T follicular helper cell (primary cell): ENCODE measurements at places on chromosomes 7 and 10.

DNA sequence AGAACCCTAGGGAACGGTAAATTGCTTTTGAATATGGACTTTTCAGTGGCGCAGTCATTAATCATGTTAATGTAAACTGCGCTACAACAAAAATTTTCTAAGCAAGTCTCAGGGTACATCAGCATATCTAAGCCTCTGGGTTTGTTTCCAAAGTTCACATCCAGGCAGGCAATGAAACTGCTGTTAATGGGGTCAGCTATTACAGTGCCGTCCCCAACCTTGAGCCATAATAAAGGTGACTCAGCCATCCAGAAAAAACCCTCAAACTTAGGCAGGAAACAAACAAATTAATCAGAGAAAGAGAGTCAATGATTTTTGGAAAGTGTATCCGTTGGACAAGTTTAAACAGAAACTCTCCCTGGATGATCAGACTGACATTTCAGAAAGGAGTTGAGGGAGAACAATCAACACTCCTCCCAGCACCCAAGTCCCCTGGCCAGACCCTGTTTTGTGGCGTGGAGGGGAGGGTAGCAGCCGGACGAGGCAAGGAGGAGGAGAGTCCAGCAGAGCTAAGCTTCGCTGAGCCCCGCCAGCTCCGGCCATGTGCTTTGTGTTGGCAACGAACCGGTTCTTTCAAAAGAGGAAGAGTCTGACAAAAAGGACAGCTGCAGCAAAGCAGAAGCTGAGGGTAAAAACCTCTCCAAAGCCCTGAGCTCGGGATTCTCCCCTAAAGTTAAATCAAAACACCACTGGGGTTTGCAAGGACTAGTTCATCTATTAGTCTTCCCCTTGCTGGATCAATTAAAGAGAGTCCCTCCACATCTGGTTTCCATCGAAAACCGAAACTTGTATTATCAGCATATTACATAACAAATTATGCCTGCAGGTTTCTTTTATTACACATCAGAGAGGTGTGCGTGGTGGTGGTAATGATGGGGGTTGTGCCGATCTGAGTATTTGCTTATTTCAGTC, 3.6 kb downstream of the FAM53B start:
- DNase-seq = no peak

DNA sequence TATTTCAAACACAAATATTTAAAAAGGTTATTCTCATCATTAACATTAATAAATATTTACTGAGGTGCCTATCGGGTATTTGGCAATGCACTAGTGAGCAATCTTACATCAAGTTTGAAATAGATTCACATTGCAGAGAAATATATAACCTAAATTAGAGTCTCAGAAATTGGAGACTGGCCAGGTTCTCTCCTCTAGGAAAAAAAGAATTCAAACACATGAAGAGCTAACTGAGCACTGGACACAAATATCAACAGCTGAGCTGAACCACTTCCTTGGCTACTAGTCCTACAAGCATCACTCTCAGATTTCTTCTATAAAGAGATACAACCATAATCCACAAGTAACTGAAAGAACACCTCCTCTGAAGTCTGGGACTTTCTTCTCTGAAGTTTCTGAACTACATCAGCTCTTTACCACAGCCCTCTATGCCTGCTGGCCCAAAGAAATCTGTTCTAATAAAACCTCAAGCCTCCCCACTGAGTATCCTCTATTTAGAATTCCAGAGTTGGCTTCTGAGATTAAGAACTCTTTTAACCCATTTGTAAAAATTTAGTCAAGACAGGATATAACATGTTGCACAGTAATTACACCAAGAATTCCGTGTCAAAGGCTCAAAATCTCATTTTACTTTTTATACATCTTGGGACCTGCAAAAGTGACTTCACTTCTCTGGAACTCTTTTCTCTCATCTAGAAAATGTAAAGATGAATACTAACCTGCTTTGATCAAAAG, 45.2 kb downstream of the MTERF1 start:
- DNase-seq = no peak

- DNase-seq = no peak
Observed at GRCh38 chr10:32104622-32105509, 48.6 kb upstream of the KIF5B start.

DNA sequence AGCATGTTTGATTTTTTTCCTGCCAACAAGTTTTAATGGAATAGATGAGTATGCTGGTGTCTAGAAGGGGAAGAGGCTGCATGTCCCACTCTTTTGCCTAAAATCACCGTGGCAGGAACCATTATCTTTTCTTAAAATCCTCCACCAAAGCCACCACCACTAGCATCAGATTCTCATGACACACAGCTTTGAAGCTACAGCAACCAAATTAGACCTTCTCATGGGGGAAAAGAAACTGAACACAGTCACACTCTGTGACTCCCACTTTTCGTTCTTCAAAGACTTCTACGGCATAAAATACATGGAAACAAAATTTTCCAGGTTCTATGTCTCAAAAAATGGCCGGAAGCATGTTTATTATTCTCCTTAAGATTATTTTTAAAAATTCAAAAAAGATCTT, 81.8 kb downstream of the SGMS1 start:
- DNase-seq = no peak

- no peak for DNase-seq
Observed at GRCh38 chr10:30784897-30785605, 155.5 kb upstream of the LYZL2 start.

DNA sequence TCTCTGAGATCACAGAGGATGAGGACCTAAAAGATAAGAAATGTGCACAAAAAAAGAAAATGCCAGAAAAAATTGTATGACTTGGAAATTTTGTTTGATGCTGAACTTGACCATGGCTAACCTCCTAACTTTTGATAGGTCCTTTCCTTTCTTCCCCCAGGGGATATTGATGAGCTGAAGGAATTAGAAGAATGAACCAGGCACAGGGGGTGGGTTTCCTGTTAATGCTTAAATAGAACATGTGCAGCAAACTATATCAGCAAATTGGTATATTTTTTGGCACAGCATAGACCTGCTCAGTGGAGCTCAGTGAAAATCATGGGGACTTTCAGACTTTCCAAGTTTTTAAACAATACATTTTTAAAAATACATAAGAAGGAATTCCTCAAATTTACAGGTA, 300.7 kb downstream of the HDAC9 start:
- no peak for DNase-seq

DNA sequence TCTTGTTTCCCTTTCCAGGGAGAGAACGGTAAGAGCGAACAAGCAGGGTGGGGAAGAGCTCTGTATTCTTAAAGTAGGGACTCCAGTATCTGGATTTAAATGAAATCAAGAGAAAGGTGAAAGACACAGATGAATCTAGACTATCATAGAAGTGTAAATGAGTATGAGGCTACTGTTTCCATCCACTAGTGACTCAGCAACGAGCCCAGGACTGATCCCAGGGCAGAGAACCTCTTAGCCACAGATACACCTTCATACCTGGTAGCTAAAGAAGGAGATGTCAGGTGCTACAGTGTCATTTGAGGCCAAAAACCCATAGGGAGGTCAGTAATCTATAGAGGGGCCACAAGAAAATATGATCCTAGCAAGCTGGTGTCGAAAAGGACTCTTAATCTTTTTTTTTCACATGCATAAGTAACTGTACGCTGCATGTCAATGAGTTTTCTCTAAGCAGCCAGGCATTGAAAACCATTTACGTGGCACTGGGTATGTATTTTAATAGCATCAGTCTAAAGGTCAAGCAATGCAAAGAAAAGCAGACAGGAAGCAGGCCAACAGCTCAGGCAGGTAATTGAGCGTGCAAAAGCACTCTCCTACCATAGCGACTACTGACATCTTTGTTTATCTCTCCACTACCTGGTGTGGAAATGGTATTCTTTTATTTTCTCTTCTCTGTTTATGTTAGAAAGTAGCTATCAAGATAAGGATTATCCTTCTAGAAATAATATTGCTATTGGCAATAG, 91.5 kb upstream of the EGR2 start:
- no peak for DNase-seq

GRCh38 chr7:44247868-44248651, 47.3 kb downstream of the YKT6 start:
- DNase-seq = no peak

GRCh38 chr7:142739923-142740492, 9.3 kb upstream of the PRSS1 start:
- no peak for DNase-seq

DNA sequence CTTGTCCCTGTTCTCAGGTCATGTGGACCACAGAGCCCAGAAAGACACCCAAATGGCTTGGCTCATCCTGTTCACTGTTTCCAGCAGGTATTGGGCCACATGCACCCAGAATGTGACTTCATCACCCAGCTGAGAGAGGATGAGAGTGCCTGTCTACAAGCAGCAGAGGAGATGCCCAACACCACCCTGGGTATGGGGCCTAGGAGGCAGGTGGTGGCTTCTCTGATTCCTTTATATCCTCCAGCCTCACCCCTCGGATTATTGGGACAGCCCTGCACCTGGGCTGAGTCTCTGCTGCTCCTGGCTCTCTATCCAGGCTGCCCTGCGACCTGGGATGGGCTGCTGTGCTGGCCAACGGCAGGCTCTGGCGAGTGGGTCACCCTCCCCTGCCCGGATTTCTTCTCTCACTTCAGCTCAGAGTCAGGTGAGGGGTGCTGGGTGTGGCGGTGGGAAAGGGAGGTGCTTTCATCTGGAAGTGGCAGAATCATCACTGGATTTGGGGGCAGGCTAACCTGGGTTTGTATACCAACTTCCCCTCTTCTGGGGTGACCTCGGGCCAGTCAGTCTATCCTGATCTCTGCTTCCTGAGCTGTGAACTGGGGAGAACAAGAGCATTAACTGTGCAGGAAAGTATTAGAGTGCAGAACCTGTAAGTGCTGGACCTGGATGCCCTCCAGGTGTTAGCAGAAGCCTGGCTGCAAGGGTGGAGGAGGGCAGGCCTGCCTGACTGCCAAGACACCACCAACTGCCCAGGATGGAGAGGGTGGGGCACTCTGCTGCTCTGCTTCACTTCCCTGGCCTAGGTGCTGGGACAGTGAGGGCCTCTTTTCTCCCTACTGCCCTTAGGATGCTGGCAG, 5.2 kb downstream of the GHRHR start:
- DNase-seq = no peak

DNA sequence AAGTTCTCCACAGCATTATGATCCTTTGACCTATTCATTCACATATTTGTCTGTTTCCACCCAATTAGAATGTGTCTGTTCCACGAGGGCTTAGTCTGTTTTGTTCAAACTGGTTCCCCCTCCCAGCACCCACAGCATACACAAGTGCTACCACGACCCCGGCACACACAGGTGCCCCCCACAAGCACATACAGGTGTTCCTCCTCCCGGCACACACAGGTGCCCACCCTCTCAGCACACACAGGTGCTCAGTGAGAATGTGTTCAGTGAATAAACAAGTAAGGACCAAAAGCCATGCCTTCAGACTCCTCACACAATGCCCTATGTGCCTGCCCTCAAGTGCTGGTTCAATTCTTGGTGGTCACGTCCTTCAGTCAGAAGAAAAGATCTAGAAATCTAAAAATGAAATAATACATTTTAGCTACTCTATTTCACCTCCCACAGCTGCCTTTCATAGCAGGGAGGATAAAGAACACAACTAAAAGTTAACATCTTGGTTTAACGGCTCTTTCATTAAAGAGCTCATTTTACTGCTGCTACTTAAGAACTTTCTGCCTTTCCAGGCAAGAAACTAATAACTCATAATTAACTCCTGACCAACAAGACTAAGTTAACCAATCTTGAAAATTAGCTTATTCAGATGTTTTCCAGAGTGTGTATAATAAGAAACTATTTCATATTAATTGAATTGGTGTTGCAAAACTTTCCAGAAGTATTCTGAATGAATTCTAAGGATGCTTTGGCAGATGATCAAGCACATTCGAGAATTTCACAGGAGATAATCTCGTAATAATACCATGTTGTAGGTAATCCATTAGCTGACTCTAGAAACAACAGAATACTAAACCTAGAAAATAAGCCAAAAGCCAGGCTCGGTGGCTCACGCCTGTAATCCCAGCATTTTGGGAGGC, 2.3 kb downstream of the DNMBP start:
- DNase-seq = no peak

- no peak for DNase-seq
Observed at GRCh38 chr10:62053860-62054259, 152.4 kb downstream of the ARID5B start.

- no peak for DNase-seq
Observed at GRCh38 chr10:122590153-122590552, 29.6 kb downstream of the DMBT1 start.

GRCh38 chr7:81284576-81284975, 365.7 kb upstream of the SEMA3C start:
- DNase-seq = no peak

- DNase-seq = no peak
Observed at GRCh38 chr10:97372233-97372875, 28.8 kb downstream of the RRP12 start.

DNA sequence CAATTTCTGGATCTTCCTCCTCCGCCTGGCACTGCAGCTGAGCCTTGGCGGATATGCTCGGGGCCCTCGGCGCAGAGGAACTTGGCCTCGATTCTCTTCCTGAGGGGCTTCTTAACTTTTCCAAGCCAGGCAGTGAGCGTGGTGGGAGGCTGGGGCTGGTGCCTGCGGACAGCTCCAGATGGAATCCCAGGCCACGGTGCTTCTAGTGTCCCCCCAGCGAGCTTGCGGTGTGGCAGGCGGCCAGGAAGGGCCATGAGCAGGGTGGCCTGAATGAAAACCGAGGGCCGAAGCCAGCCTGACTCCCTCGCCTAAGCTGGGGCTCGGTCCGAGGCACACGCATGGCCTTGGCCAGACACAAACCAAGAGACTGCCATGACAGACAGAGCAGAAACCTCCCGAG, 31.3 kb downstream of the RCC1L start:
- no peak for DNase-seq

DNA sequence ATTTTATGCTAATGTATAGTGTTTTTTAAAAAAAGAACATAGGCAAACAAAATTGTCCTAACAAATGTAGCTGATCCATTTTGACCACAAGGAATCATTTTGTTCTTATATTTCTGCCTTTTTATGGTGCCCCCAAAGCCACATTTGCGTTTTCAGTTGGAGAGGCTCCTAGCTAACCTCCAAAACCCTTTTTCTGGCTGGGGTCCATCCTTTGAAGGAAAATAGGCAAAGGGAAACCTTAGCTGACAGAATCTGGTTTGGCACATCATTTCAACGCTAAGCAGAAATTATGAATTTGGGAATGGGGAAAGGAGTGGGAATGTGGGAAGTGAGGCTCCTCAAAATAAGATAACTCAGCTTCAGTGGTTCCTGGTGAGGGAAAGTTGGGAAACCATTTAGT, 25.6 kb upstream of the SLC25A13 start:
- no peak for DNase-seq
